Uterus (tissue), 4 donors: ENCODE measurements at places on chromosomes 6 and 20.

- no peak for DNase-seq
These were observed 32.7 kb downstream of the CYP24A1 start for GRCh38 chr20:54140927-54141566.

- no peak for DNase-seq
These were observed 167.3 kb upstream of the PTCHD4 start for GRCh38 chr6:48278261-48278660.

GRCh38 chr6:54357141-54357540 is 48.9 kb downstream of the TINAG start:
- no peak for DNase-seq

- no peak for DNase-seq
These were observed 308.9 kb downstream of the DHX35 start for GRCh38 chr20:39270837-39271604.

- DNase-seq: no peak
These were observed 15.3 kb downstream of the NTSR1 start for GRCh38 chr20:62723768-62724450.

- DNase-seq: peak; percentile 60
These were observed 90.8 kb downstream of the TRMT11 start for GRCh38 chr6:126076992-126077664.

GRCh38 chr6:141833001-141833655 is 299.6 kb upstream of the GJE1 start:
- DNase-seq: no peak

DNA sequence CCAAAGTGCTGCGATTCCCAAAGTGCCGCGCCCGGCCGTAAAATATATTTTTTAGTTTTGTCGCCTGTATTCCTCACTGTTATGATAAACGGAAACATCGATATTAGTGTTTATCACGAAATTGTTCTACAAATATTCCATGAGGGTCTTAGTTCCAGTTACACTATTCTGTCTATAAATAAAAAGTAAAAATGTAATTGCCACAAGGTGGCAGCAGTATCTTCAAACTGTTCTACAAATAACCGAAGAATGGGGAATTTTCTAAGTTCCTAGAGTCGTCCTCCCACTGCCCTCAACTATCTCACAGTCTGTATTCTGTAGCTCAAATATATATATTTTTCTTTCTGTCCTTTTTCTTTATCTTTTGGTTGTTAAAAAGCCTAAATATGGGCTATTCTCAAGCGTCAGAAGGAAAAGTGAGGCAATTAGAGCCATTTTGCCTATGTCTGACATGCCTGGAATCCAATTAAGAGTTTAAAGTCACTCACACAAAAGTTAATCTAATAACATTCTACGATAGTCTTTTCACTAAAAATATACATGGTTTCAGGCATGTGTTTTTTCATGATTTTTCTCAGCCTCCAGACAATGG is 14.2 kb upstream of the FAM162B start:
- DNase-seq: no peak

GRCh38 chr6:43943099-43943766 is 173.2 kb downstream of the VEGFA start:
- DNase-seq: no peak

DNA sequence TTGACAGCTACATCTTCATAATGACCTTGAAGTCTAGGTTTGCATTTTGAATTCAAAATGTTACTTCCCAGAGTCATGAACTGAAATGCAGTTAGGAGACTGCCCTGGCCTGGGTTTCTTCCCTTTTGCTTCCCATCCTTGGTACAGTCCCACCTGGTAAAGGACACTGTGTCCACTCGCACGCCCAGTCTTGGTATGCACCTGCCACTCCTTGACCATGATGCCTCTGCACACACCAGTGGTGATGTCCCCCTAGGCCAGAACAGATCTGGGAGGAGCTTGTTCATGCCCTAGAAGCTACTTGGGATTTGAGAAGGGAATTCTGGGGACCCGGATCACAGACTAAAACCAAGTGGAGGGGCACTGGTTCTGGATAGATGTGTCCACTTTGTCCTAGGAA is 3.6 kb downstream of the PPP1R14C start:
- DNase-seq: no peak

- DNase-seq: peak; percentile 43
These were observed 21.5 kb downstream of the ASIP start for GRCh38 chr20:34262488-34263288.

DNA sequence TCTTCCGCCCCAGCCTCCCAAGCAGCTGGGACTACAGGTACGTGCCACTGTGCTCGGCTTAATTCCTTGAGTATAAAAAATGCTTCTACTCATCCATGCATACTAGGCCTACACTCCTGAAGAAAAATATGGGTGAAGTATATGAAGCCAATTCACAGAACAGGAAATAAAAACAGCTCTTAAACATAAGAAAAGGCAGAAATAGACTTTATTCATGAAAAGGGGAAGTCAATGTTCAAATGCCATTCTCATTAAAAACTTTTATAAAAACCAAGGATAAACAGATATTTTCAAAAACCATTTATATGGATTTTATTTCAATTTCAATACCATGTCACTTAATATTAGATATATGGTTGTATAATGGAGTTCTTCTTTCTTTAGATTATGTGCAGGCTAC is 18.3 kb downstream of the SERPINB9 start:
- no peak for DNase-seq

DNA sequence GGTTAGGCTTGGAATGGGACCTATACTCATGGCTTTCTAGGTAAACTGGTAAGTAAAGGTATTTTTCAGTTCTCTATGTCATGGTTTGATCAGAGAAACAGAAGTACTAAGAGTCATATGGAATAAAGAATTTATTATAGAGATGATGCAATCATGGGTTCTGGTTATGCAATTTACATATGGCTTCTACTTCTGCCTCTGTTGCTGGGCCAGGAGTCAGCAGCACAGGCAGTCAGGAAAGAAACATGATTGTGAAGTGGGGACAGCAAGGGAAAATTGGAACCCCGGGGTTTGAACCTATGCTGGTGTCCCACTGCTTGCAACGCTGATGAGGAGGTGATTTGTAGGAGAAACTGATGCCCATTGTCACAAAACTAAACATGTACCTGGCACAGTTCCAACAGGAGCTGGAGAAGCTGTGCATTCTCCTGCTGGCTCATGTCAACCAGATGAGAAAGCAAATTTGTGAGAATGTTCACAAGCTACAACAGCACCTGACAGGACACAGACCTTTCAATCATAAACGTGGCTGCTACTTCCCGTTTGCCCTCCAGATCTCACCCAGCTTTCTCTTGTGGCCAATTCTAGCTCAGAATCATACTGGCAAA is 887.1 kb downstream of the TFAP2A start:
- no peak for DNase-seq
